Amygdala (tissue), 56 donors: ENCODE measurements at places on chromosomes 3 and 15.
A peak's percentile ranks its signal among the peaks of the same experiment; 100 is the strongest.

DNA sequence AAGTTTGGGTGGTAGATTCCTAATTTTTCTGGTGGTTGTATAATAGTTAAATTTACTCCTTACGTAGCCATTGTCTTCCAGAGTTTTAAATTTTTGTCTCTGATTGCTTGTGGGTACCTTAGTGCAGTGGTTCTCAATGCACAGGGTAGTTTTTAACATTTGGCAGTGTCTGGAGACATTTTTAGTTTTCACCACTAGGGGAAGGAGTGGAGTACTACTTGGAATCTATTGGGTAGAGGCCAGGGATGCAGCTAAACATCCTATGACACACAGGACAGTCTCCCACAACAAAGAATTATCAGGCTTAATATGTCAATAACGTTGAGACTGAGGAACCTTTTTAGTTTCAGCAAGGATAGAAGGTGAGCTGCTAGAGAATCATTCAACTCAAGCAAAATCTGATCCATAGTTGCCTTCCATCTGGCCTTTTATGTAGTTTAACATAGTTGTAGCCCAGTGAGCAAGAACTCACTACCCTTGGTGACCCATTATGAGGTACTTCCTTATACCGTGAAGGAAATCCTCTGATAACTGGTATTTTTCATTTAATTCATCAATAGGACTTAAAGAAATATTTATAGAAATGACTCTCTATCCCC lies 8.6 kb upstream of the STX19 start:
- no peak for DNase-seq

DNA sequence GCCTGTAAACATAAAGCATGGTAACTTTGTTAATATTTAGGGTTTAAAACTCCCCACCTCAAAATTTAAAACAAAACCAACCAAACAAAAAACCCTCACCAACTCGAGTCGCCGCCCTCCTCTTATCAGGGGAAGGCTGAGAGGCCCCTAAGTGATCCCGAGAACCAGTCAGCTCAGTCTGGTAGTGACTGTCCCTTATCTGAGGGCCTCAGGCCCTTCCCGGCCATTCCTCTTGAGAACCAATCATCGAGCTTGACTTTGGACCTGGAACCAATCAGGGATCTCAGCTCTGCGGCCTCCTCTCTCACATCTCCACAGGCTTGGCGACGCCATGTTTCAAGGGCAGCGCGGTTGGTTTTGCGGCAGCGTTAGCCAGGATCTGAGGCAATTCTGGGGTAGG lies at the start of gene TERB2:
Gene TERB2 (plus strand): TSS at position 300 of the 400 bp plus-strand sequence. CDS start 32 bp downstream, at position 332.
- DNase-seq = no peak

DNA sequence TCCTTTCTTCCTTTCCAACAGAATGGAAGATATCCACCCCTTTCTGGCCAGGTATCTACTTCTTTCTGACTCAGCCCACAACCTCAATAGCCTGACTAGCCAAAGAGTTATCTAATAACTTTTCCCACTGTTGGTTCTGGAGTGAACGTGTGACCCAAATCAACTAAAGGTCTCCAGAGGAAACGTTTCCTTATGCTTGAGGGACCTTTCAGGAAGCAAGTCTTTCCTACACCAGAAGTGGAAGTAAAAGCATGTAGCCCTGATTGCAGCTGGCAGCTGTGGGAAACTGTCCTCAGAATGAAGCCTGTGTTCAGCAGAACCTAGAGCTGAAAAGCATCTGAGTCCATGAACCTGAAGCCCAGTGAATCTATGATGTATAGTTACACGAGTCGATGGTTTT lies 34.7 kb upstream of the PHLDB2 start:
- no peak for DNase-seq

DNA sequence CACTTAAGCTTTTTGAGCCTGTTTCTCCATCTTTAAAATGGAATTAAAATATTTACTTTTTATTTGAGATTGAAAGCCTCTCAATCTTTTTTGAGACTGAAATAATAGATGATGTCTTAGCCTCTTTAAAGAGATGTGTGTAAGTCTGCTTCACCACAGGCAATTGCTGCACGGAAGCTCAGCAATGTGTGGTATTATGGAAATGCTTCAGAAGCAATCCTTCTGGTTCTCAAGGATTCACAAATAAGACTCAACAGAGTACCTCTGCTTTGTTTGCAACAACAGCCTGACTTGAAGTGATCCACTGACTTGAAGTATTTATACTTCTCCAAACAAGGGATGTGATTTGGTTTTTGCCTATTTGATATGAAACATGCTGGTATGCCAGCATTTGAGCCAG lies 332.0 kb upstream of the RASGRP1 start:
- DNase-seq = no peak

GRCh38 chr3:186366206-186366605 lies 4.2 kb upstream of the DGKG start:
- no peak for DNase-seq

GRCh38 chr15:39539973-39540558 lies 40.8 kb upstream of the THBS1 start:
- DNase-seq = no peak

DNA sequence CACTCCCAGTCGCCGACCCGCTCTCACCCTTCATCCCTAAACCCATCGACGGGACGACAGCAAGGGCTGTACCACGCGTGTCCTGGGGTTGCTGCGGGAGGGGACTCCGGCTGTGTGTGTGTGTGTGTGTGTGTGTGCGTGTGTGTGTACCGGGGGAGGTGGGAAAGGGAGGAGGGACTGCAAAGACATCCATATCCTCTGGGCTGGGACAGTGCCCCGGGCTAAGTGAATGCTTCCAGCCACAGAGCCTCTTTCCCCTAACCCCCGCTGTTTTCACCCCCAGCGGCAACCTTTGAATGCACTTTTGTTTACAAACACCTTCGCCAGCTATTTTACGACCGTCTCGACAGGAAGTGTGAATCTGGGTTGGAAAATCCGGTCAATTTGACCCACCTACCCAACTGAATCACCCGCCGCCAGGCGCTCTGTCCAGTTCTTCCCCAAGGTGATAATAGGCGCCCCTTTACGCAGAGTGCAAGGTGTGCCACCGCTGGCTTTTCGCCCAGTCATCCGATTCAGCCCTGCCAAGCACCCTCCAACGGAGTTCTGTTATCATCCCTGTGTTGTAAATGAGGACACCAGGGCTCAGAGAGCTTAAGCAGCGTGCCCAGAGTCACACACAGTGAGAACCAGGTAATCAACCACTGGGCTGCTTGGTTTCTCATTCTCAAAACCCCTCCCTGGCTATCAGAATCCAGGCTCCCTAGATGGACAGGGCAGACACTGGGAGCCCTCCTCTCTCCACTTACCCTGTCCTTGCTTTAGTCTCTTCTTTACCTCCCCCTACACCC lies 739 bp upstream of the AMOTL2 start:
- no peak for DNase-seq

DNA sequence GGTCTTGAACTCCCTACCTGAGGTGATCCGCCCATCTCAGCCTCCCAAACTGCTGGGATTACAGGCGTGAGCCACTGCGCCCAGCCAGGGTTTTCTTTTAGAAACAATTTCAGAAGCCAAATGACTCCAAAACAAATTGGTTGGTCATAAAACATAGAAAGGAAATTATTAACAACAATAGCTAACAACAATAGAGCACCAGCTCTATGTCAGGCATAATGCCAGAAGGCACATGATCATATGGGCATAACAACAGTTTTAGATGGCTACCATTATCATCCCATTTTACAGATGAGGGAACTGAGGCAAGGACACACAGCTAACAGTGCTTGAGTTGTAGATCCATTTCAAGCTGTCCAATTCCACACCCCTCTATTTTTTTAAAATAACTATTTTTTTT lies 22.2 kb upstream of the RAF1 start:
- no peak for DNase-seq

GRCh38 chr15:99917252-99917651 lies 184.0 kb upstream of the LYSMD4 start:
- DNase-seq = no peak

DNA sequence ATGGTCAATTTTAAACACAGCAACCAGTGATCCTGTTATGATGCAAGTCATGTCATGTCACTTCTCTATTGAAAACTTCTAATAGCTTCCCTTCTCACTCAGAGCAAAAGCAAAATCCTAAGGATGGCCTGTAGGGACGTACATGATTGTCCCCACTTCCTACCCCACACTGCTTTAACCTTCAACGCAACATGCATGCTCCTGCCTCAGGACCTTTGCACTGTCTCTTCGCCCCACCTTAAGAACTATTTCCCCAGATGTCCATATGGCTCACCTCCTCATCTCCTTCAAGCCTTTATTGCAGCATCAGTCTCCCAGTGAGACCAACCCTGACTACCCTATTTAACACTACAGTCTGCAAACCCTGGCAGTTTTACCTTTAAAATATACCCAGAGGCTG lies 214.1 kb upstream of the CHRM5 start:
- DNase-seq = no peak

GRCh38 chr3:8778475-8778874 lies 9.1 kb upstream of the OXTR start:
- no peak for DNase-seq

- no peak for DNase-seq
Observed at GRCh38 chr3:142802891-142803290, 79.1 kb downstream of the TRPC1 start.

DNA sequence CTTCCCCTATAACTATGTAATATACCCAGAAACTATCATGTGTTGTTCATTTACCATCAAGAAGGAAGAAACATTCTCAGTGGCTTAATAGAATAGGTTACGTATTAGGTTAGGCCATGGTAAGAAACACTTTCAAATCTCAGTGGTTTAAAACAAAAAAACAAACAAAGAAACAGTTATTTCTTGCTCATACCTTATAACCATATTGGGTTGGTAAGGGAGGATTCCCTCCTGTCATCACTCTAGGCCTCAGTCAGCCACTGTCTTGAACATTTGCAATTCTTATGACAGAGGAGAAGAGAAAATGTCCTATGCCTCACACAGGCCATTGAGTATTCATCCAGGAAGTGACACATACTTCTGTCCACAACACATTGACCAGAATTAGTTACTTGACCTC lies 727.7 kb upstream of the NECTIN3 start:
- DNase-seq = no peak

- DNase-seq = no peak
Observed at GRCh38 chr15:65095011-65095746, 18.6 kb downstream of the KBTBD13 start.

GRCh38 chr3:82676356-82677026 lies 915.0 kb upstream of the GBE1 start:
- no peak for DNase-seq

DNA sequence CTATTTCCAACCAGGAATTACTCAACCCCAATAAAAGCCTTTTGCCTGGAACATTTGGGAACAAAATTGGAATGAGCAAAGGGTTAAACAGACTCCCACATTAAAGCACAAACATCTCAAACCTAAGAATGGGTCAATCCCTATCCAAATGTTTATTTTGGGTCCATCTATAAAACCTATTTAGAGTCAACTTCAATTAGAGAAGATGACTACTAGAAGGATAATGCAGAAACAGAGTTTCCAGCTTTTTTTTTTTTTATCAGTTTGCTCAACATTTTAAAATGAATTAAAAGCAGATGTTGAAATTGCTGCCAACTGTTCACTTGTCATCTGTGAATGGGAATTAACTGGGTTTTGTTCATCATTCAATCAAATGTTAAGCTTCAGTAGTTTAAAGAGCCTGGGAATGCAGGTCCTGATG lies 4.1 kb upstream of the TBC1D23 start:
- DNase-seq = no peak

DNA sequence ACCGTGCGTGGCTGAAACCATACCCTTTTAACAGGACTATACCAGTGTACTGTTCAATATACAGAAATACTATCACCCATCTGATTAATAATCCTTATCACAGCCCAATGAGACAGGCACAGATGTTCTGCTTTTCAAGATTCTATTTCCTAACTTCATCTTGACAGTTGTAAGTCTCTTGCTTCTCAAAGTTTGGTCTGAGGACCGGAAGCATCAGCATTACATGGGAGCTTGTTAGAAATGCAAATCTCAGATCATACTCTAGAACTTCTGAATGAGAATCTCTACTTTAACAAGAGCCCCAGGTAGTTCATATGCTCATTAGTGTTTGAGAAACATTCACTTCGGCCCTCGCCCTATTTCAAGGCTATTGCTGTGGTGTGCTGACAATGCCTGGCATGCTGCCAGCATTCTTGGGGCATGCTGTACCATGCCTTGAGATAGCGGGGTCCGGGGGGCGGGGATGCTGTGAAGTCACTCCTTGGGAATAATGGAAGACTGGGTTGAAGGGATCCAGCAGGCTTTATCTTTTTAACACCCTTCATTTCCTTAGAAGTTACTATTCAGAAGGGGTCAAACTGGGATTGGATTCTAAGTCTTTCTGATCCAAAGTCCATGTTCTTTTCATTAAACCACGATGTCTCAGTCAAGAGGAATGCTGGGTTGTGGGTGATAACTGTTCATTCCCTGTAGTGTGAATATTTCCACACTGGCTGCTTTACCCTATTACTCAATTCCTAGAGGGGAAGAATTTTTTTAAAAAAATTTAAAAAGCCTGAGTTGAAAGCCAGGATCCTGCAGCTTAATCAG lies 194.7 kb downstream of the LPP start:
- no peak for DNase-seq

DNA sequence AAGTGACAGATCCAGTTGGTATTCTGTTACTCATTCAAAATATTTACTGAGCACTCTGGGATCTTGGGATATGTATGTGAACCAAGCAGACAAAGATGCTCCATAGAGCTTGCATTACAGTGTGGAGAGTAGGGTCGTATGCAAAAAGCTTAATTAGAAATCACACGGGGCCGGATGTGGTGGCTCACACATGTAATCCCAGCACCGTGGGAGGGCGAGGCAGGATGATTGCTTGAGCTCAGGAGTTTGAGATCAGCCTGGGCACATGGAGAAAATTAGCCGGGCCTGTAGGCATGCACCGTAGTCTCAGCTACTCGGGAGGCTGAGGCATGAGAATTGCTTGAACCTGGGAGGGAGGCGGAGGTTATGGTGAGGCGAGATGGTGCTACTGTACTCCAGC lies 68.7 kb upstream of the MB21D2 start:
- no peak for DNase-seq

GRCh38 chr3:161054860-161055604 lies 50.1 kb downstream of the B3GALNT1 start:
- no peak for DNase-seq

- no peak for DNase-seq
Observed at GRCh38 chr3:172279191-172279640, 169.0 kb downstream of the GHSR start.

- DNase-seq = peak; percentile 16
Observed at GRCh38 chr3:150763841-150764483, 993 bp upstream of the SIAH2 start.

- DNase-seq = no peak
Observed at GRCh38 chr3:111107662-111108035, 36.0 kb downstream of the NECTIN3 start.

GRCh38 chr3:109644746-109645145 lies 307.4 kb upstream of the DPPA4 start:
- DNase-seq = no peak

- peak; percentile 23 for DNase-seq
Observed at GRCh38 chr15:79089331-79089889, 1.2 kb downstream of the RASGRF1 start.

- DNase-seq = no peak
Observed at GRCh38 chr3:190444576-190445145, 5.0 kb downstream of the TMEM207 start.

DNA sequence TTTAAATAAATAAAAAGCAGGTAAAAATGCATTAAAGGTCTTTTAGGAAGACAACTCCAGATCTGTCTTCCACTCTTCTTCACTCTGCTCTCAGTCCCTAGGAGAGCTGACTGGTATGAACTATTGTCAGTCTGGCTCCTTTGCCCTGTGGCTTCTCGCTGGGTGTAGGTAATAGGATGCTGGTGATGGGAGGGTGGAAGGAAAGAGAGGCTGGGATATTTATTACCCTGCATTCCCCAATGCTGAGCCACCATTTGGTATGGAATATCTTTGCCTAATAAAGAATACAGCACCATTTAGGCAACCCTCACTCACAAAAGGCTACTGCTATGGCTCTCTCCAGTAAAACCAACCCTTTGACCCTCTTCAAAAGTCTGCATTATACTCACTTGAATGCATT lies 326.9 kb downstream of the CNTN3 start:
- no peak for DNase-seq
